Vagina (tissue), 2 donors: ENCODE measurements at places on chromosomes 16 and 17.

DNA sequence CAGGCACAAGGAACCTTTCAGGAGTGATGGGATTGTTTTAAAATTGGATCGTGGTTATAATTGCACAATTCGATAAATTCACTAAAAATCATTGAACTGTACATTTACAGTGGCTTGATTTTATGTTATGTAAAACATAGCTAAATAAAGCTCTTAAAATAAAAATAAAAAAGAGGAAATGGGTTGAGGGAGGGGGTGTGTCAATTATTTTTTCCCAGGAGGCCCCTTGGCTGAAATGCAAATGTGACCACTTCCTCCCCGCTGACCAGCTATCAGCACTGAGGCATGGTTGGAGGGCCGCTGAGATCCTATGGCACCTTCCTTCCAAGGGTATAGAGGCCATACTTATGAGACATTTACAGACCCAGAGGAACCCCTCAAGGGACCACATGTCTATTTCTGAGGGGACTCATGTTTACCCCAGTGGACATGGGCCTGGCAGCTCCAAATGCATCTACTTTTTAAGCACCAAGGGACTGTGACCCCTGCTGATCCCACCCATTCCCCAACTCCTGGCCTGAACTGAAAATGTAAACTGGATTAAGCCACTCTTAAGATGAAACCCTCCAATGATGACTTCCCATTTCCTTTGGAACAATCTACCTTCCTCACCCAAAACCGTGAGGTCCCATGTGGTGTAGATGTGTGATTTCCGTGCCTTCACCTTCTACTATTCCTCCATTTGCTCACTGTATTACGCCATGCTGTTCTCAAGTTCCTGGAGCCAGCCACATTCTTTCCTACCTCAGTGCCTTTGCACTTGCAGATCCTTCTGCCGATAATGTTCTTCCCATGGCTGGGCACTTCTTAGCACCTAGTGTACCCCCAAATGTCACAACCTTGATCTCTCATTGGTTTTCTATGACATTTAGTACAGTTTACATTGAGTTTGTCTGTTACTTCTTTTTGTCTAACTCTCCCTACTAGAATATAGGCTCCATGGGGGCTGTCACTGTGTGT is 2.8 kb upstream of the IL21R start:
- DNase-seq, result no peak

DNA sequence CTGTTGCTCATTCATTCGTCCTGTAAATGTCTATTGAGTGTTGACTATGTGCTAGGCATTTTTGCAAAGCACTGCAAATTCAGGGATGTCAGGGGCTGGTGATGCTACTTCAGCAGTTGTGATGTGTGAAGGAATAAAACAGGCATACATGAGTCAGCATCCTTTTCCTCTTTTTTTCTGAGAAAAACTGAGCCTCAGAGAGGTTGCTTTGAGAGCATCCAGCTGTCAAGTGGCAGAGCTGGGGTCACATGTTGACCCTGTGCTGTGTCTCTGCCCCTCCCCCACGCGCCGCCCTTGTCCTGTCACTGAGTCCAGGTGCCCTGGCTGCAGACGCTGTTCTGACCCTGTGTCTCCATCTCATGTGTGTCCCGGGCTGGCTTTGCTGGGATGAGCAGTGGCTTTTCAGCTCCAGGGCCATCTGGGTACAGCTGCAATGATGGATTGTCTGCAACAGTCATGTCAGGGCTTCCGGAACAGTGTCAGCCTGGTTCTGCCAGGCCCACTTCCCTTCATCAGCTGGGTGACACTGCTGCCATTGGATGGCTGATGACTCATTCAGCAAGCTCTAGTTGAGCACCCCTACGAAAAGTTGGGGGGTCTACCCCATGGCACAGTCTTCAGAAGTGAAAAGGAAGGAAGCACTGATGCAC is 14.9 kb downstream of the SEC14L5 start:
- DNase-seq, result no peak

DNA sequence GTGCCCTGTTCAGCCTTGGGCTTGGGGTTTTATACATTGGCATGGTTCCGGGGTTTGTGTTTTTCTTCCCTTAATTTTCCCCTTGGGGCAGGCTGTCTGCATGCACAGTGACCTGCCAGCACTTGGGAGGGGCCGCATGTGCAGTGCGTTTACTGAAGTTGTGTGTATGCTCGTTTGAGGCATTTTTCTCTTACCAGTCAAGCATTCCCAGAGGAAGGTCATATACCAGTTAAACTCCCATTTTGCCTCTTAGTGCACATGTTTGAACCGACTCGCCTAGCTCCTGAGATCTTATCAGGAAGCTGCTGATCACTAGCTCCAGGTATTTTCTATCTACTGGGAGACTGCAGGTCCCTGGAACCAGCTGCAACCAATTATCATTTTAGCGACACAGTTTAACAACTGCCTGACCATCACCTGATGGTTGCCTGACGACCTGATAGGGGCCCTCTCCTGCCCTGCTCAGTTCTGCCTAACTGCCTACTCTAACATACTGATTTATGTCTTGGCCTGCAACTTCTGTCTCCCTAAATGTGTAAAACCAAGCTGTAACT is 51.4 kb downstream of the MFSD11 start:
- no peak for DNase-seq

DNA sequence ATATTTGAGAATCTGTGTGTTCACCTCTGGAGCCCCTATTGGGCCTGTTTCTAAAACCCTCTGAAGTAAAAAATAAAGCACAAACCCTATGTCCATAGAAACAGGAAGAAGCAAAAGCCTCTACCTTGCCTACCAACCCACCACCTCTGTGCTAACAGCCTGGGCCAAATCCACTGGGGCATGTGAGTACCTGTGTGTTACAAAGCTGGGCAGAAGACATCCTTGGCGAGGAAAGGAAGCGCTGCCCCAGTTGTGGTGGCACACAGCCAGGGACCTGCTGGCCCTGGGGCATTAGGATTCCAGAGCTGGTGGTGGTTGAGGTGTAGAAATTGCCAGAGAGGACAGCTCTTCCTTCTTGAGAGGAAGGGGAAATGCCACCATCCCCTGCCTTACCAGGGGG is 30.0 kb downstream of the MYO18A start:
- DNase-seq, result no peak

- DNase-seq, result no peak
Measured at GRCh38 chr16:85909932-85910853, 11.2 kb downstream of the IRF8 start.

DNA sequence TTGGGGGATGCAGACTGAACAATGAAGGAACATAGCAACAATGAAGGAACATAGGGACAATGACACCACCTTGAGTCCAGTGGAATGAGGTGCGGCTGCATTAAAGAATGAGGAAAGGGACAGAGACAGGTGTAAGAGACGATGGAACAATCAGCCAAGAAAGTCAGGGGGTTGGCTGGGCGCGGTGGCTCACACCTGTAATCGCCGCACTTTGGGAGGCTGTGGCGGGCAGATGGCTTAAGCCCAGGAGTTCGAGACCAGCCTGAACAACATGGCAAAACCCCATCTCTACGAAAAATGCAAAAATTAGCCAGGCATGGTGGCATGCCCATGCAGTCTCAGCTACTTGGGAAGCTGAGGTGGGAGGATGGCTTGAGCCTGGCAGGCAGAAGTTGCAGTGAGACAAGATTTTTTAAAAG is 13.6 kb upstream of the CBFB start:
- peak; percentile 64 for DNase-seq
